ENCODE measurements at places on chromosomes 12 and 14.

GRCh38 chr12:75766263-75767160 lies 255.1 kb upstream of the KRR1 start:
- no peak for DNase-seq

DNA sequence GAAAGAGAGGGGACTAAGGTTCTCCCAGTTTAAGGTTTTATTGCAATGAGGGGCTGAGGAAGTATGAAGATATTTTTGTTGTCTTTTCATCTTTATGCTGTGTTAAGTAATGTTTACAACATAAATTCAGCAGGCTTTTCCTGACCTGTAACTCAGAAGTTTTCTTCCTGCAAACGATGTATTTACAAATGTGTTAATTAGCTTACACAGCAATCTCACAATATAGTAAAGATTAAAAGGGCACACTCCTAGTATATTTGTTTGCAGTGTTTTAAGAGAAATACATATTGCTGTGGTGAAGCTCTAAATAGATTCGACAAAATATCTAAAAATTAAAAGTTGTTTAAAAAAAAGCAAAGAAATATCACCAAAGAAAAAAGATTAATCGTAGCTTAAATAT lies 55.7 kb downstream of the OR11H12 start:
- DNase-seq: no peak

DNA sequence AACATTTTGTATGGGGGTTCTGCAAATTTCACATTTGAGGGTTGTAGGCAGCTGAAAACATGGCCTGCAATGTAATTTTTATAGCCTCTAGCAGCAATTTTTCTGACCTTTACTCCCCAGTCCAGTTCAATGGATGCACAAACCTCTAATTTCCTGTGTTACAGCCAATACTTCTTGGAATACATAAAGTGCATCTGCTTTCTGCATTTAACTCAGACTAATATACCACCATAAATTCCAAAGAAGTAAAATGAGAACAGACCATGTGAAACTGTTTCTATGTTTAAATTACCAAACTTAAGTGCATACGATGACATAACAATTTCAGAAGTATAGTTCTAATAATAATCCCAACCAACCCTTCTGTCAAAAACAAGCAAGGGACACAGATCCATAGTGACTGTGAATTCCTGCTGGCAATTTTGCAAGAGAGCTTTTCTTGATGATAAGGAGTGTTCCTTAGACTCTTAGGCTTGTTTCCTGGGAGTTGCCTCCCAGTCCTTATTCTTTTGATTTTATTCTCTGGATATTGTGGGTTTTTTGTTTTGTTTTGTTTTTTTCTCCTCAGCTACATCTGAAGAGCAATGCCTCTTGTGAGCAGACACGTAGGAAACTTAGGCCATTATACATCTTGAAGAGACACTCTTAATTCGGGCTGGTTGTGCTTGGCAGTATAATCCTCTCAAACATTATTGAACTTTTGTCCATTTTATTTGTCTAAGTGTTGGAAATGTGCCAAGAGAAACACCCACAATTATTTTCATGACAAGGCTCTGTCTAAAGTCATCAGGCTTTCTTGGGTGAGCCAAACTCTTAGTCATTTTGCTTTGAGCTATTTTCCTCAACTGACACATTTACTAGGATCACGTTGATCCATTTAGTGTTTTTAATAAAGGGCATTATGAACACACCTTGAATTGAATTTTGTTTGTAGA lies 51.3 kb upstream of the RERGL start:
- no peak for DNase-seq

- DNase-seq: no peak
These were observed 96.5 kb downstream of the UNC79 start for GRCh38 chr14:93527203-93527607.

DNA sequence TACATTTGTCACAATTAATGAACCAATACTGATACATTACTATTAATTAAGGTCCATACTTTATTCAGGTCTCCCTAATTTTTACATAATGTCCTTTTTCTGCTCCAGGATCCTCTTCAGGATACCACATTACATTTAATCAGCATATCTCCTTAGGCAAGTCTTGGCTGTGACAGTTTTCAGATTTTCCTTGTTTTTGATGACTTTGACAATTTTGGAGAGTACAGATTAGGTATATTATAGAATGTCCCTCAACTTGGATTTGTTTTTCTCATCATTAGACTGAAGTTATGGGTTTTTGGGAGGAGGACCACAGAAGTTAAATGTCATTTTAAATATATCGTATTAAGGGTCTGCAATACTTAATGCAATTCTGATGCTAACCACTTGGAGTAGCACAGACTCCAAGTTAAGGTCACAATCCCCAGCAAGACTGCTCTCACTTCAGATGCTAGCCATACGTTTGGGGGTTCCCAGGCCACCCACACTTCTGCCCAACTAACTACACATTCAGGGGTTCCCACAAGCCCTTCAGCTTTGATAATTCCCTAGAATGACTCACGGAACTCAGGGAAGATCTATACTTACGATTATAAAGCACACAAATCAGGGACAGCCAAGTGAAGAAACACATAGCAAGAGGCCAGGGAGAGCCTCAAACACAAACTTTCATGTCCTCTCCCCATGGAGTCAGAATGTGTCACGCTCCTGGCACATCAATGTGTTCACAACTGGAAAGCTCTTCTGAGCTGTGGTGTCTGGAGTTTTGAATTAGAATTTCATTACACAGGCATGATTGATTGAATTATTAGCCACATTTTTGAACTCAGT lies 17.0 kb upstream of the NUBPL start:
- no peak for DNase-seq

DNA sequence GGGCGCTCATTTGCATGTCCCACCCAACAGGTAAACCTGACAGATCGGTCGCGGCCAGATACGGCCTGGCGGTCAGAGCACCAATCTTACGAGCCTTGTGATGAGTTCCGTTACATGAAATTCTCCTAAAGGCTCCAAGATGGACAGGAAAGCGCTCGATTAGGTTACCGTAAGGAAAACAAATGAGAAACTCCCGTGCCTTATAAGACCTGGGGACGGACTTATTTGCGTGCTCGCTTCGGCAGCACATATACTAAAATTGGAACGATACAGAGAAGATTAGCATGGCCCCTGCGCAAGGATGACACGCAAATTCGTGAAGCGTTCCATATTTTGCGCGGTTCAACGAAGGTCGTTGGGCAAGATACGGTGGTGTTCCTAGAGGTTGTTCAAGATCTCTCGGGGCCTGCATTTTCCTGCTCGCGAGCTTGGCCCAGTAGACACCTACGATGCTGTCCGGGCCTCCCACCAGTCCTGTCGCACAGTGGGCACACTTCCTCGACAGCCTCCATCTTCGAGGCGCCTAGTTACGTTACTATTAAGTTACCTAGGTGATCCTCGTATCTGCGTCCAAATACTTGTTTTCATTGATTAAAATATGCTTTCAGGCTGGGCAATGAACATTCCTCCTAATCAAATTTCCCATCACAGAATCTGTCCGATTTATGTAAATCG lies at the start of gene RNU6-7:
Gene RNU6-7 (plus strand): TSS at position 230 of the 675 bp plus-strand sequence.
- DNase-seq: peak; percentile 5

DNA sequence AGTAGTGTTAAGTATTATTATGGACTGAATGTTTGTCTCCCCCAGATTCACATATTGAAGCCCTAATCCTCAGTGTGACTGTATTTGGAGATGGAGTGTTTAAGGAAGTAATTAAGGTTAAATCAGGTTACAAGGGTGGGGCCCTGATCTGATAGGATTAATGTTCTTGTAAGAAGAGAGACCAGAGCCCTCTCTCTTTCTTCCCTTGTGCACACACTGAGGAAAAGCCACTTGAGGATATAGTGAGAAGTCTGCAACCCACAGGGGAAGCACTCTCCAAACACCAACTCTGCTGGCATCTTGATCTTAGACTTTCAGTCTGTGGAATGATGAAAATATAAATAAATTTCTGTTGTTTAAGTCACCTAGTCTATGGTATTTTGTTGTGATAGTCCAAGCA lies 2.2 kb upstream of the KLRG1 start:
- DNase-seq: no peak

- no peak for DNase-seq
These were observed 238.7 kb downstream of the ATXN7L3B start for GRCh38 chr12:74776378-74776777.

- DNase-seq: peak; percentile 58
These were observed 89.0 kb downstream of the SCARB1 start for GRCh38 chr12:124774462-124775167.

GRCh38 chr12:131578828-131579470 lies 131.9 kb upstream of the SFSWAP start:
- no peak for DNase-seq

DNA sequence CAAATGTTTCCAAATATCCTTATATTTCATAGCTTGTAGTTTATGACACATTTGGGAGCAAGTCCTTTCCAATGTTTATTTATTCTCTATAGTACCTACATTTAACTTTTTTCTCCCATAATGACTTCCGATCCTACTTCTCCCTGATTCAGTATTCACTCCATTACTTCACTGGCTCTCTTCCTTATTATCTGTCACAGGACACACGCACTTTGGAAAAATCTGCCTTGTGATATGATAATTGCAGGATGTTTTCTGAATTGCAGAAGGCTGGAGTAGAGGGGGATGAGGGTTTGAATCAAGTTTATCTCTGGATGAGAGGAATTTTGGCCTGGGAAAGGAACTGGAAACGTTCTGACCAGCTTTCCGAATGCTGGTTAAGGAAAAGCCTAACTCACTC lies 75.0 kb downstream of the HMGA2 start:
- no peak for DNase-seq

- no peak for DNase-seq
These were observed 42.8 kb downstream of the SLC8B1 start for GRCh38 chr12:113292091-113292490.

- DNase-seq: no peak
These were observed 299.5 kb upstream of the NOS1 start for GRCh38 chr12:117660896-117661295.

DNA sequence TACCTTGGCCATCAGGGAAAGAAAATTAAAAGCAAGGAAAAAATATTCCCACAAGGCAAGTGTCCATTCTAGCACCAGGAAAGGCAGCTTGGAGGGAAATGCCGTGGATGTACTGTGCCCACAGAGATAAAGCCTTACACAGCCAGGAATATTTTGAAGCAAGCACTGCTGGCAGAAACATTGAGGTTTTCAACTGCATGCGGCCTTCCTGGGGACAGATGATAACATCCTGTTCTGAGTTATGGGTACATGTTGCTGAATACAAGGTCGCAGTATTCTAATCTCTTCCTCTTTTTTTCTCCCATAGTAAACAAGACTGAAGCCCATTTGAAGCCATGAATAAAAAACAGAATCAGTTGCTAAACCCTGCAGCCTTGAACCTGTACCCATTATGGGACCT lies 197.1 kb downstream of the BTG1 start:
- no peak for DNase-seq

DNA sequence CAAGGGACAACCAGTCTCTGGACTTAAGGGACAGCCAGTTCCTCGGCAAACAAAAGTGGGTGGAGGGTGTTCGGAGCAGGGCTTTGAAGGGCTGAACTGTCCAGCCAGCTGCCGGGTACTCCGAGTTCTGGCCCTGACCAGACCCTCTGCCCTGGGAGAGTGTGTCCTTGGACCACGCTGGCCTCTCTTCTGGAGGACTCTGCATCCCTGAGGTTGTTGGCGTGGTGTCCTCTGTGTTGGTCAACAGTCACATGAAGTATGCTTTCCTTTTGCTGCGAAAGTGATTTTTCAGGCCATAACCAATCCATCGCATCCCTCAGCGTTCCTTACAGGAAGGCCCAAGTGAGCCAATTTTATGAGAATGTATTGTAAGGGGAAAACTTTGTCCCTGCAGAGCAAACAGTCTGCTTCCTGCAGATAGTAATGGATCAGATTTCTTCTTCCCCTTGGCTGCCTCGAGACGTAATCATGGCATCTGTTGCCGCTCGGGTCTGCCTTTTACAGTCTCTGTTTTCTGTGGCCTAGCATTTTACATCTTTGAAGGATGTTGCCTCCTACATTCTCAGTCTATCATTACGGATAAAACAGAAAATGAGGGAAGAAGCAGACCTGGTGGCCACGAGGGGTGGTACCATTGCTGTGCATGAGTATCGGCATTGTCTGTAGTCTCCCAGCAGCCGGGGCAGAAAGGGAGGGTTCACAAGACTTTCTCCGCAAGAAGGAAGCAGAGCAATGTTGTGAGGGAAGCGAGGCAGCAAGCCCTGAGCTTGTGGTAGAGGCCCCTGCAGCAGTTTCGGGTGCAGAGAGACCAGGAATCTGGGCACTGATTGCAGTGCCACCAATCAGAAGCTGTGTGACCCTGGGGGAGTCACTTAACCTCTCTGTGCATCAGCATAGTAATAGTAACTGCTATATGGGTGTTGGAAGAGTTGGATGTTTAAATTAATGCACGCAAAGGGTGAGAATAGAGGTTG lies 47.4 kb downstream of the SMIM41 start:
- no peak for DNase-seq

DNA sequence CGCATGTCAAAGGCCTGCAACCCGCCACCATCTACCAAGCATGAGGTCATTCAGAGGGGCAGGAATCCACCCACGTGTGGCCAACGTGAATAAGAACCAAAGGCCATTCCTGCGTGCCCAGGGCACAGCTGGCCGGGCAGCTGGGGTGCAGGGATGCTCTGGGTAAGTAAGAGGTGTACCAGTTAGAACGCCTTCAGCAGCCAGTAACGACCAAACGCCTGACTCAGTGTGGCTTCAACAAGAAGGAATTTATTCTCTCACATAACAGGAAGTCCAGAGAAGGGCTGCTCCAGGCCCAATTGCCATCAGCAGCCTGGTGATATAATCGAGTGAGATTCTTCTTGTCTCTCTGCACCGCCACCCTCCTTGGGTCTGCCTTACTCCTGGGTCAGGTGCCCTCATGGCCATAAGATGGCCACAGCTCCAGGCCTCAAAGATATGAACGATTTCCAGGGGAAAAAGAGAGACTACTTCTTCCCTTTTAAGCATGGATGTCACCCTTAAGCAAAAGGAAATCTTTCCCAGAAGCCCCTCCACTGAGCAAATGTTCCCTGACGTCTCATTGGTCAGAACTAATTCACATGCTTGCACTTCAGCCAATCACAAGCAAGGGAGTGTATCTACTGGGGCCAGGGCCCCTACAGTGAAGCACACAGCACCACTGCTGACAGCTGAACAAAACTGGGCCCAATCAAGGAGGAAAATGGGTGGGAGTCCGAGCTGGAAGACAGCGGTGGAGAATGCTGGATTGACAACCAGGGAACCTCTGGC lies 7.3 kb downstream of the TTC7B start:
- DNase-seq: no peak

- DNase-seq: no peak
These were observed 463.6 kb downstream of the NRXN3 start for GRCh38 chr14:78633752-78634151.

DNA sequence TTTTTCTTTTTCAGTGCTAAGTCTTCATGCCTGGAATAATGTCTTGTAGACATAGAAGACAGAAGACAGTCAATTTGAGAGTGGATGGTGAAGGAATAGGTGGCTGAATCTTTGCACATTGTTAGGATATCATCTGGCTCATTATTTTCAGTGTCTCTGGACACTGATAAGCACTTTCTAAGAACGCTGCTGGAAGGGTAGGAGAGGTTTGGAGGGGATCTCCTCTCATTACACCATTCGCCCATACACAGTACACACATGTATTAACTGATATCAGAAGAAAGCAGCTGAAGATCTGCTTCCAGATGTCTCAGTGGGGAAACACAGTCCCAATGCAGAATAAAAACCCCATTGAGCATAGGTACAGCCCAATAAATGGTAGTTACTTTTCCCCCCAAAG lies 461.1 kb upstream of the DCN start:
- DNase-seq: no peak

GRCh38 chr14:100305324-100306100 lies 732 bp downstream of the SLC25A29 start:
- DNase-seq: no peak
